Brain pericyte (primary cell): ENCODE measurements at places on chromosomes 4 and X.

DNA sequence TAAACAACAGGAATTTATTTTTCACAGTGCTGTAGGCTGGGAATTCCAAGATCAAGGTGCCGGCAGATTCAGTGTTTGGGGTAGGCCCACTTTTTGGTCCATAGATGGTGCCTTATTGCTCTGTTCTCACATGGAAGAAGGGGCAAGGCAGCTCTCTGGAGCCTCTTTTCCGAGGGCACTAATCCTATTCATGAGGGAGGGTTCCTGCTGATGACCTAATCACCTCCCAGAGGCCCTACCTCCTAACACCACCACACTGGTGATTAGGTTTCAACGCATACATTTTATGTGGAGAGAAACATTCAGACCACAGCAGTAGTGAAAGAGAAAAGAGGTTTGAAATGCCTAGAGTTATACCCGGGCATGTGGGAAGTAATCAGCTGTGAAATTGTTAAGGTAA, 1.4 kb upstream of the POLA1 start:
- no peak for DNase-seq

GRCh38 chr4:163748449-163748848, 254.0 kb downstream of the TMA16 start:
- no peak for DNase-seq

- no peak for DNase-seq
Measured at GRCh38 chr4:140790765-140791164, 34.6 kb upstream of the TBC1D9 start.

GRCh38 chr4:122765692-122766352, 33.3 kb downstream of the BBS12 start:
- no peak for DNase-seq

DNA sequence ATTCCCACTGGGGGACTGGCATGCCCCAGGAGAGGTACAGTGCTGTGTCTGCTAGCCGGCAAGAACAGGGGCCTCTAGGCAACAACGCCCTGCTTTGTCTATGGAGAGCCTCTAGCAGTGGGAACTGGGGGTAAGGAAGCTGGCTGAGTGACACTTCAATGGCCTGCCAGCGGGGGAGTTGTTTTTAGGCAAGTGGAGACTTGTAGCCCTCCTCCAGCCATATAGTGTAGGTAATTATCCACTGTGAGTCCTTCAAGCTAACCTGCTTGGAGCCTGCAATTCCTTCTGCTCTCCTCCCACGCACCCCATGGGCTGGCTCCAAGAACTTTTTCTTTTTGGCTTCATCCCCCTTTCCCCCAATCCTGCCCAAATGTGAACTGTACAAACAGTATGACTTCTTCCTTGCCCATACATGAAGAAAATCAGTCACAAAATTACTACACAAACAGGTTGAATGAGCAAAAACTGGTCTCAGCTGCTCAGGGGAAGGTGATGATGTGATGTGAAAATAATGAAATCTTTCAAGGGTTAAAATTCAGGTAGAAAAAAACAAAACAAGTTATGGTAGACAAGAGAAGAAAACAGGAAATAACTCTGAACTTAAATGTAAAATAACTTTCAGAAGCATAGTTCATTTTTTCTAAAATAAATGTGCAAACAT, 33.1 kb downstream of the LEF1 start:
- DNase-seq, result no peak
